T-helper 9 cell (primary cell): ENCODE measurements at places on chromosomes 2 and 18.
A peak's percentile ranks its signal among the peaks of the same experiment; 100 is the strongest.

- DNase-seq, result no peak
Measured at GRCh38 chr2:54945391-54946219, 104.6 kb downstream of the RTN4 start.

GRCh38 chr2:1024981-1025380, 74.3 kb downstream of the SNTG2 start:
- no peak for DNase-seq

- no peak for DNase-seq
Measured at GRCh38 chr18:78739115-78739514, 240.5 kb upstream of the SALL3 start.

DNA sequence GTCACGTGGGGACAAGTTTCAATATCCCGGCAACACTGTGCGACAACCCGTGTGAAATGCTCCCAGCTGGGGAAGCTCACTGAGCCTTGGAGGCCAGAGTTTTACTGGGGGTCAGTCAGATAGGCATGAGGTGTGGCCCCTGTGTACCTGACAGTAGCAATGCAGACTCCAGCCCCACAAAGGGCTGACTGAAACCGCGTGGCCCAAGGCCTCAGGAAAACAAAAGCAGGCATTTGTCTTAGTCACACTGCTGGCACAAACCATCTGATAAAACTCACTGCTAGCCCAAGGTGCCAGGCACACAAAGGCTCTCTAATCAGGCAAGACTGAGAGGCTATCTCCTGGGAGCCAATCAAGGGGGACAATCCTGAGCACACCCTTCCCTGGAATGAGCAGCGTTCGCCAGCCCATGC, 786.6 kb upstream of the RAB6C start:
- DNase-seq, result no peak

DNA sequence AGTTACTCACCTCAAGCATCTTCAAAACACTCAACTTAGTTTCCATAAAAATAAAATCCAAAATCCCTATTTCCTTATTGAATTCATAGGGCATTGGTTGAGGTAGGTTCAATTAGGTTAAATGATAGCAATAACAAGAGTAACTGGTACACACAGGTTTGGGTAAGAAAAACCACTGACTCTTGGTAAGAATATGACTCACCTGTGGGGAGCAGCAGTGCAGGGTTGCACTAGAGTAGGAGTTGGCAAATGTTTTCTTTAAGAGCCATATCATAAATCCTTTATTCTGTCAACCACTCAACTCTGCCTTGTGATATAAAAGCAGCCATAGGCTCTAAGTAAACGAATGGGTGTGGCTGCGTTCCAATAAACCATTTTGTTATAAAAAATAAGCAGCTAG, 71.4 kb upstream of the CDH20 start:
- DNase-seq, result no peak

DNA sequence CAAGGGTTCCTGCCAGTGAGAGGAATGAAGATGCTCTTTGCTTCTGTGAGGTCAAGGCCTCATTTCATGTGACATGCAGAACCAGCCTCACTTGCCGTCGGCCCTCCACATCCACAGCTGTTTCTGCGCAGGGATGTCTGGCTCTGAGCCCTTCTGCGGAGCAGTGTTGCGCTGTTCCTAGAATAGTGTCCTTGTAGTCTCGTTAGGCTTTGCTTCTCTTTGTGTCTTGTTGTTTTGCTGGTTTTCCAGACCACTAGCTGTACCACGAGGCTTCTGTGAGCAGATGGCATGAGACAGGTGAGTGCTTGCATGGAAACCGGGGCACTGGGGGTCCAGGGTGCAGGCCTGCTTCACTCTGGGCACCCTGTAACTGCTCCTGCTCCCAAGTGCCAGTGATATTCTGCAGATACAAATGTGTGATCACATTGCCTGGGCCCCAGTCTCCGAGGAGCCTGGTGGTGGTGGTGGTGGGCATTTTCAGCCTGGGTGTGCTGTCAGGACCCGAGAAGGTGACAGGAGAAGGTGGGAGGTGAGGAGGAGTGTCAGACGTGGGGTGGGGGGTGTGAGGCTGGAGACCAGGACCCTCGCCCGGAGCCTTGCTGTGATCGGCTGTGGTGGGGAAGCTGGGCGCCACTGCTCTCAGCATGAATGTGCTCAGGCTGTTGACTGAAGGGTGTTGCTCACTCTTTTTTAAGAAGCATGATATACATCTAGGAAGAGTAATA, 34.3 kb downstream of the LDLRAD4 start:
- no peak for DNase-seq

- DNase-seq, result no peak
Measured at GRCh38 chr2:80014637-80015036, 289.9 kb downstream of the LRRTM1 start.

DNA sequence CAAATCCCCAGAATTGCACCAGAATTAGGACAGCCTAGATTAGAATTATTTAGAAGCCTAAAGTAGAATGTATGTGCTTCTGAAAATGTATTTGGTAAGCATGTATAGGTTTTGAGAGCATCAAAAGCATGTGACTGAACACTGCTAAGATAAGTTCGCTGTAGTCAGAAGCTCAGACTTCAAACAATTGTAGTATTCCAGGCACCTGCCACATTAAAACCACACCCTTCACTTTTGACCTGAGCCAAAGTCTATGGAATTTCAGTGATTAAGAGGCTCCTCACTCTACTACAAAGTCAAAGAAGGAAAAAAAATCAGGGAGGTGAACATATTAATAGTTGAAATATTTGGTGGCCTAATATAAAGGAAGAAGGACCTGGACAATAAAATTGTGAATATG, 8.2 kb downstream of the KCNJ3 start:
- DNase-seq, result no peak

- DNase-seq, result no peak
Measured at GRCh38 chr2:145380436-145381017, 860.6 kb upstream of the ZEB2 start.

GRCh38 chr2:135633582-135633981, 102.3 kb downstream of the R3HDM1 start:
- no peak for DNase-seq

GRCh38 chr18:34909637-34910364, 131.4 kb upstream of the MAPRE2 start:
- no peak for DNase-seq

DNA sequence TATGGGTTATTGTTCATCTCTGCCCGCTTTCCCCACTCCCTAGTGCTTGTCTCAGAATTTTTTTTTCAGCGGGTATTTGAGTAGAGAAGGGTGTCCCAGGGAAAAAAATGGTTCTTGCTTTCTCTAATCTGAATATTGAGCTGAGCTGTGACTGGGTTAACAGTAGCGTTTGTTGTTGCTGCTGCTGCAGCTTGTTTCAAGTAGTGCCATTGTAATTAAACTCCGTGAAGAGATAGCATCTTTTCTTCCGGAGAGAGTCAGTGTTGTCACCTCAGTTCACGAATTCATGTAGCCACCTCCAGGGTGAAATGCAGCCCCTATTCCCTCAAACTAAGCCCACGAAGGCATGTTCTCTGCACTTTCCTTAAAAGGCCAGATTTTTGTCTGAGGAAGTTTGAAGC, 1.5 kb upstream of the AAK1 start:
- peak; percentile 16 for DNase-seq

GRCh38 chr18:13836559-13836958, 12.6 kb downstream of the MC5R start:
- DNase-seq, result no peak

DNA sequence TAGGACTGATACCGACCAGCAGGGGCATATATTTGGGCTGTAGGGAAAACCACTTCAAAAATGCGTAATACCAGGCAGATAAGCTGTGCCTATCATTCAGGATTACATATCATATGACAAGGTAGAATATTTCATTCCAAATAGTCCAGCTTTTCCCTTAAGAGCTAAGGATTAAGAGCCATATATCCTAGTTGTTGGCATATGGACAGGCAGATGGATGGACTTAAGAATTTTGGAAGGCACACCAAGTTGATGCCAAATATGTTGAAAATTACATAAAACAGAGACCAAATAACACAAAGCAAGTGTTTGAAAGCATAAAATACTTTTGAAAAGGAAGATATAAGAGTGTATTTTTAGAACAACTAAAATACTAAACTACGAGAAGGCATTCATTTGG, 52.1 kb downstream of the LRRTM4 start:
- no peak for DNase-seq

GRCh38 chr2:119760237-119760955, 674 bp downstream of the PTPN4 start:
- DNase-seq, result no peak

DNA sequence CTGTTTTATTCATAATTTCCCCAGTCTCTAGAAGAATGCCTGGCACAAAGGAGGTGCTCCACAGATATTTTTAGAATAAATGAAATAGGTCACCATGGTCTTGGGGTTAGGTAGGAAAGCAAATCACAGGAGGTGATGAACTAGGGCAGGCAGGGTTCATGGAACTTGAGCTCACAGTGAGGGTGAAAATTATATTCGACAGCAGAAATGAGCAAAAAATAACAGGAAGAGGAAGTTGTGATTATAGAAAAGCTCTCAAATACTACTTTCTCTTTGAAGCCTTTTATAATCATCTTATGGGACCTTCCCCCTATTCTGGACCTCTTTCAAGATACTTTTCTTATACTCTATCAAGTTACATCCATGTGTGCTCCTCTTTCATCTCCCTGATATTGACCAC, 4.5 kb upstream of the CREB1 start:
- DNase-seq, result no peak

DNA sequence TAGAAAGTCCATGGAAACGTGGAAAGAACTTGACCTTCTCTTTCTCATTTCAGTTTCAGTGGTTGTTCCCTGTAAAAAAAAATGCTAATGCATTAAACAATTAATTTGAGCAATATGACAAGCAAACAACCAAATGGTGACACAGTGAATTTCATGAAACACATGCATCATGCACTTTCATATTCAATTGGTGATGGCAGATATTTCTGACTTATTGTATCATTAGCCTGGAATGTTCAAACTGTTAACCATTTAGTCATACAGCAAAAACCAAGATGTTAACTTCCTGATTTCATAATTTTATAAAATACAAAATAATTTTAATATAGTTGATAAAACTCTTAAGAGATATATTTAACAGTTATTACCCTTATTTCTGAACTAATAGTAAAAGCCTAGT, 85.5 kb downstream of the SCN1A start:
- DNase-seq, result no peak

DNA sequence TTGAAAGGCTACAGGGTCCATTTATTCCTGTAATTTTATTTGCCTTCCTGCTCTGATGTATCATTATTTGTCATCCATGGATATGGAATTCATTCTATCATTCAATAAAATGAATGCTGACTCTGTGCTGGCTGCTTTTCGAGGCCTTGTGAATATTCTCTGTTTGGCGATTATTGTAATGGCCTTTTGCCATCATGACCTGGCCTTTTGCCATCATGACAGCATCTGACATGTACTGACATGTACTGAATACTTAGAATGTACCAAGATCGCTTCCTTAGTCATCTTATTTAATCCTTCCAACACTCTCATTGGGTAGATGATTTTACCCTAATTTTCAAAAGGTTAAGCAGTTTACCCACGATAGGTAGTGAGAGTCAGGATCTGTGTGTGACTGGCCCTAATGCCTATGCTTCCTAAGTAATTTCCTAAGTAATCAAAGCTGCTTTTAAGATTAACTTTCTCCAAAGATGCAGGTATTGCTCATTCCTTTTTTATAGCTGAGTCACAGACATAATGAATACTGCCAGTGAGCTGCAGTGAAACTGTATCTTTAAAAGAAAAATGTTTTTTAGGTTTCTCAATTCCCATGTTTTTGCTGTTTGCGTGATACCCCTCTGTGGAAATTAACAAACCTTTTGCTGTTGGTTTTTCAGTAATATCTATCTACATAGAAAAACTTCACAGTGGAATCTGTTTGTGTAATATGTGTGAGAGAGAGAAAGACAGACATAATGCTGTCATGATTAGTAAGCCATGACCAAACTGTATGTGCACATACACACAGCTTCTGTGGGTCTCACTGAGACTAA, 127.8 kb downstream of the CERS6 start:
- DNase-seq, result no peak

DNA sequence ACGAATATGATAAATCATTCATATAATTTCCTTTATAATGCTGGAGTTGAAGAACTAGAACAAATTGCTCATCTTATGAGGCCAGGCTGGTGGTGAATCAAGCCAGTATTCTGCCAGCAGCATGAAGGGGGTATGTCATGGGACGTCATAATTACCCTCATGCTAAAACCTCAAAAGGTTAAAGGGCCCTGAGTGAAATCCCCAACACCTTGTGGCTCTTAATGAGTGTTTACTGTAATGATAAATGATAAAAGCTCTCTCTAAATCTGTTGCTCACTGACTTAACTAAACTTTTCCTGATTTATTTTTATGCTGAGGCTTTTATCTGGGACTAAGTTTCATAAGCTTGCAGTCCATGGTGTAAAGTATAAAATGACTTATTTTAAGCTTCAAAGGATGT, 18.3 kb upstream of the NEDD4L start:
- no peak for DNase-seq

DNA sequence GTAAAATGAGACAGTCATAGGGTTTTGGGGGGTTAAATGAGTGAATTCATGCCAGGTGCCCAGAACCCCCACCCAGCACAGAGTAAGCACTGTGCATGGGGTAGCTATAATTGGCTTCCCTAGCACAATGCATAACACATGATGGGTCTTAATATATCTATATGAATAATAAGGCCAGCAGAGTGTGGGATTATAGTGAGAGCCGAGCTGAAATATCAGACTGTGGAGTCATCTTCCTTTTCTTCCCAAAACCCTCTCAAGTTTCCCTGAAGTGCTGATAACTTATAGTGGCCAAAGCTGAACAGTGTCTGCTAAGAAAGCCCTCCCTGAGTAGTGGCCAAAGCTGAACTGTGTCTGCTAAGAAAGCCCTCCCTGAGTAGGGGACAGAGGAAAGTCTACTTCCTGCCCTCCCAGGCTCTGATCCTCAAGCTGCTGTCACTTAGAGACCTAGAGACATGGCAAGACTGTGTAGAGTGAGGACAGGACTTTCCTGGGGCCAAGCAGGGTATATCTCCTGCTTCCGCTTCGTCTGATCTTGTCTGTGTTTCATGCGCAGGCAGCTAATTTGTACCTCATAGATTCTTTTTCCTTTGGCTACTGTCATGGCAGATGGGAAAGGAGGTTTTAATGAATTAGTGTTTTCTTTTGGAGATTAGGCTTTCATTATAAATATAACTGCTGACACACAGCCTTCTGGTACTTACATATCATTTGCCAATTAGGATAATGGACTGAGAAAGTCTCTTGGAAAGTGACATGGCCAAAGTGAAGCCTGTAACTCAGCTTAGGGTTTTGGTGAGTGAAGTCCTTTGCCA, 94.9 kb downstream of the FHOD3 start:
- DNase-seq, result no peak
